ENCODE measurements at places on chromosomes 1 and 21.

DNA sequence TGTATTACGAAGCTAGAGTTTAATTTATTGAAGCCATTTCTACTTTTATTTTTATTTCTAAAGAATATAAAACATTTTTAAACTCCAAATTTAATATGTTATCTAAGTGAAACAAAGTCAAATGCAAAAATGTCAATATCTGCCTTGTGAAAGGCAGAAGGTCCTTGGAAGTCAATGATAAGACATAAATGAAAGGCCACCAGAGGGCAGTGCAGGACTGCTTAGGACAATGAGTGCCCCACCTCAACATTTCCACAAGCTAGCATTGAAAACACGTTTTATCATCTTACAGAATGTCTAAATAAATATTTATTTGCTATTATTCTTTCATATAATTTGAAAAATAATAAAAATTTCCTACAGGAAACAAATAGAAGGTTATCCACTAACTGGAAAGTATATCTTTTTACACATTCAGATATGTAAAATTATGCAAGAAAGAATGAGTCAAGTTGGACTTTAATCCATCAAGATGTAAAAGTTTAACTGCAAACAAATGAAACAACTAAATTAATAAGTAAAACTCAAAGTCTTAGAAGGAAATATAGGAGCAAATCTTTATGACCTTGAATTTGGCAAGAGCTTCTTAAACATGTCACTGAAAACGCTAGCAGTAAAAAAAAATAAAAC lies 140.1 kb upstream of the FMN2 start:
- peak; percentile 67 for DNase-seq

- no peak for DNase-seq
These were observed 1.5 kb downstream of the KISS1 start for GRCh38 chr1:204194771-204195170.

DNA sequence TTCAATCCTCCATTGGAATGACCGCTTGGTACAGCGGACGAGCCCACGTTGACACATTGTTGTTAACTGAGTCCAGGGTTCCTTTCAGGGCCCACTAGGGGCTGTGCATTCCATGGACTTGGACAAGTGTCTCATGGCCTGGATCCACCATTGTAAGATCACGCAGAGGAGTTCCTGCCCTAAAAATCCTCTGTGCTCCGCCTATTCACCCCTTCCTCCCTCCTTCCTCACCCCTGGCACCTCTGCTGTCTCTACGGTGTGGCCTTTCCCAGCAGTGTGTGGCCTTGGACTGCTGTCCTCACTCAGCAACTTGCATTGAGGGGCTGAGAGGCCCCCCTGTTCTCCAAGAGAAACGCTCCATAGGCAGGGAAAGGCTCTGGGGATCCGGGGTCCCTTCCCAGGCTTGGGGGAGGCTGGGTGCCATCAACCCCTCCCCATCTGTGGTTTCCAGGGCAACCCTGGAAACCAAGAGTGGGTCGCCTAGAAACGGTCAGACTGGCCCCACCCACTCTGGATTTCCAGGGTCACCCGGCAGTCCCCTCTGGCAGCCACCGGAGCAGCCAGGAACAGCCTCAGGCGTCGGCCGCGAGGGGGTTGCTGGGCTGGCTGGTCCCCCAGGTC lies 50.9 kb downstream of the MEGF6 start:
- DNase-seq = no peak

DNA sequence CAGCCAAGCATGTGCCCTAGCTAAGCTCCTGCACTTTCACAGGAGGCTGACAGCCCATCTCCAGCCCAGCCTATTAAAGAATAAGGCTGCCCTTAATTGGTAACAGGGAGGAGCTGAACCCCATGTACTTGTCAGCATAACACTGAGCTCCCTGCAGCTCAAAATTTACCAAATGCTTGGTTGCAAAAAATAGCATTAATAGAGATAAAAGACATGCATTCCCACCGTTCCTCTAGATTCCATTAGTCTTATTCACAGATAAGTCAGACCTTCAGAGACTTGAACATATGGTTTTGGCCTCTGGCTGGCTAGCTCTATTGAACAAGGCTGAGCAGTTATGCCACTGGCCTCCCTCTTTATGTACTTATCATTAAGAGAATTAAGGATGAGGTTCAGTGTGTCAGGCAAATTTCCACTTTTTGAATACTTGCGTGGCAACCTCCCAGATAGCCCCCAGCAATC lies 29.2 kb downstream of the OLFML3 start:
- DNase-seq = no peak

DNA sequence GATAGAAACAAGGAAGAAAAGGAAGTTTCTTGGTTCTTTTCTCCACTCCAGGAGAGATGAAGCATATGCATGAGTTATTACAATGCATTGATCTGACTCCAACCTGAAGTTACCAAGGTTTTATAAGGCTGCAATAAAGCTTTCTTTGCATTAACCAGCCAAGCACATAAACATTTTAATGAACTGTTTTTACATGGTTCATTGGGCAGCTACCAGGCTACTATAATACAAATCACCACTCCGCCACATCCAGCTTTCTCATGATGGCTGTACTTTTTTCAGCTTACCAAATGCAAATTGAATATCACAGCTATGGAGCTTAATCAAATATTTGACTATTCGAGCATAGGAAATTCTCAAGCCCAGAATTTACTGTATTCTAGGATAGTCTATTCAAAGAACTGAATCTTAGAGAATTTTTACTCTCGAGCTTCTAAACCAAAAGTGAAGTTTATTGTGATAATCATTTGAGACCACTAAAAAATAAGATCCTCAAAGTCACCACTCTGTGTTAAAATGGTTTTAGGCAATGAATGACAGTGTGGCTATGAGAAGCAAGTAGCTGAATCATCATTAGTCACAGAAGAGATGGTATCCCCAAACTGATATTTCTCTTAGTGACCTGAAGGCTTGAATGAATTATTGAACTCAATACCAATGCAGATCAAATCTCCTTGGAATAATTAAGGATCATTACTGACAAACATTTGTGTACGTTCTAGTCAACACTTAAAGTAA lies 58.6 kb upstream of the ZNF281 start:
- no peak for DNase-seq

GRCh38 chr1:90162216-90162615 lies 167.3 kb downstream of the ZNF326 start:
- no peak for DNase-seq

GRCh38 chr1:228095938-228096337 lies 7.2 kb downstream of the C1orf35 start:
- DNase-seq = no peak

GRCh38 chr1:15400627-15401026 lies 9.1 kb upstream of the EFHD2 start:
- no peak for DNase-seq

GRCh38 chr1:90706437-90707362 lies 10.4 kb downstream of the BARHL2 start:
- DNase-seq = no peak

Data from NCI-H1930 (cell line).